ENCODE measurements at places on chromosomes 13 and 19.

- no peak for DNase-seq
These were observed 521 bp upstream of the SHISA2 start for GRCh38 chr13:26052337-26052736.

DNA sequence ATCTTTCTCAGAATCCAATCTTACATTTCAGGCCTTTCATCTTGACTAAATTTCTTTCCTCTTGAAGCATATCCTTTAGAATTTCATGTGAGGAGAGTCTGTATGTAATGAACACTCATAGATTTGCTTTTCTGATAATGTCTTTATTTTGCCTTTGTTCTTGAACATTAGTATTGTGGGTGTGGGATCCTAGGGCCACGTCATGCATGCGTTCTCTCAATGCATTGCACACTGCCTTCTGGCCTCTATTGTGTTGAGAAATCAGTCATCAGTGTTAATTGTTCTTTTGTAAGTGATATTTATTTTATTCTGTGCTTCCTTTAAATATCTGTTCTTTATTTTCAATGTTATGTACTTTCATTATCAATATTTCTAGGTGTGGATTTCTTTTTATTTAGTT, 364.9 kb downstream of the OXGR1 start:
- DNase-seq, result no peak

DNA sequence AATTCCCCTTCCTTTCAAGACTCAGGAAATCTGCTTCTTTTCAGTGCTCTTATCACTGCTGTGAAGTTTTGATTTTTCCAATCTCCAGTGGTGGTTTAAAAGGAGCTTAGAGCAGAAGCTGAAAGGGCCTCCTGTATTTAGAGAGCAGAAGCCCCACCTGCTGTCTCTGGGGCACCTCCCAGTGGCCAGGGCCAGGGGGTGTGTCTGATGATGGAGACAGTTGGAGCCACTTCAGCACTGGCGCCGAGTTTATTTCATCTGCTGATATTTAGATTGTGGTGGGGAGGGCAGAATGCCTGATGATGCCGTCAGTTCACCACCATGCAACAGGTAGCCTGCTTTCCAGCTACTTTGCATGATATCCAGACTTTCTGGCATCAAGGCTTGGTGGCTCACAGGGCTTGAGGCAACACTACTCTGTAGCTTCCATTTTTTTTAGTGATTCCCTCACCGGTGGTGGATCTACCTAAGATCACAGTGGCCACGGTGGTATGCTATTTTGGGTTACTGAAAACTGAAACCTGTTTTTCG, 371.9 kb downstream of the KCNRG start:
- no peak for DNase-seq

DNA sequence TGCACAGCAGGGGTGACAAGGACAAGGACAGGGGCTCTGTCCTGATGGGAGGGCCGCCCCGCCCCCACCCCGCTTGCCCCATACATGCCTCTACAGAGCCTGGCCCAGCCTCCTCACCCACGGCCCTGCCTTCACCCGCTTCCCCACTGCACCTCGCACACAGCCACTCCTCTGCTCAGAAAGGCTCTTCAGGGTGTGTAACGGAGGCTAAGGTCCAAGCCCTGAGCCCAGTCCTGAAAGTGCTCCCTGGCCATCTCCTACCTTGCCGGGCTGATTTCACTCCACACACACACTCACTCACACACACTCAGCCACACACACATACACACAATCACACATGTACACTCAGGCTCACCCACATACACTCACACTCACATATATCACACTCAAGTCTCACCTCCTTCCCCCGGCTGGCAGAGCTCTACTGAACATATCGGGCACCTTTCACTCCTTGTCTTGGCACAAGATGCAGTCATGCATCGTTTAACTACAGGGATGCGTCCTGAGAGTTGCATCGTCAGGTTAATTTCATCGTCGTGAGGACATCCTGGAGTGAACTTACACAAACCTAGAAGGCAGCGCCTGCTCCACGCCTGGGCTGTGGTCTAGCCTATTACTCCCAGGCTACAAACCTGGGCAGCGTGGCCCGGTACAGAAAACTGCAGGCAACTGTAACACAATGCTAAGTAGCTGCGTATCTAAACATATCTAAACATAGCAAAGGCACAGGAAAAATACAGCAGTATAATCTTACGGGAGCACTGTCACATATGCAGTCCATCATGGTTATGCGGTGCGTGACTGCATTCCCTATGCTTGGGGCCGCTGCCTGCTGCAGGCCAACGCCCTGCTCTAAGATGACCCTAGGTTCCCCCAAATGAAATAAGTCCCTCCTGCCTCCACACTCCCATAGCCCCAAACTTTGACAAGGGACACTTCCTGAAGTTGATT, 13.1 kb downstream of the EPS15L1 start:
- no peak for DNase-seq

DNA sequence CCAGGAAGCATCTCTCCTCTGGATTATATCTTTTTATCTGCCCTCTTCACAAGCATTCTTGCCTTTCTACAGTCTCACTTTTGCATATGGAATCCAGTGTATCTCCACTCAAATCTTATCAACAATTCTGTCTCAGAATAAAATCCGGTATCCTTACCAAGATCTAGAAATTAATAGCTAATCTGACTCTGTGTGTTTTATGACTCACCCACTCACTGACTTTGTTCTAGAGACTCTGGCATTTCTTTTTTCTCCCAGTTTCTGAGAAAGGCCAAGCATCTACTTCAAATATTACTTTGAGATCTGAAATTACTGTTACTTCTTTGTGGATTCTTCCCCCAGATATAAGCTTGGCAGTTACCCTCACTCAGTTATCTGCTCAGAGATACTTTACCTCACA, 913.5 kb upstream of the ATXN8OS start:
- no peak for DNase-seq

- DNase-seq, result no peak
These were observed 120.5 kb downstream of the DIAPH3 start for GRCh38 chr13:60043262-60043661.

DNA sequence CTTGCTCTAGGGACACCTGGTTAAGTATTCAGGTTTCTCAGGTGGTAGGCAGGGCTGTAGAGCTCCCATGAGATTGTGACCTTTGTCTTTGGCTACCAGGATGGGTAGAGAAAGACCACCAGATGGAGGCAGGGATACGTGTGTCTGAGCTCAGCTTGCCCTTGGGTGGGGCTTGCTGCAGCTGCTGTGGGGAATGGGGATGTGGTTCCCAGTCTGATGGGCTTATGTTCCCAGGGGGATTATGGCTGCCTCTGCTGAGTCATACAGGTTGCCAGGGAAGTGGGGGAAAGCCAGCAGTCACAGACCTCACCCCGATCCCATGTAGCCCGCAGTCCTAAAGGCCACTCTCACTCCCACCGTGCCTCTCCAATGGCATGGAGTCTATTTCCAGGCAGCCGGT, 659.9 kb upstream of the KLF12 start:
- no peak for DNase-seq

GRCh38 chr19:35223862-35224505, 4.6 kb downstream of the FAM187B start:
- no peak for DNase-seq

- DNase-seq, result peak; percentile 15
These were observed 14.5 kb downstream of the FFAR2 start for GRCh38 chr19:35462476-35462953.

DNA sequence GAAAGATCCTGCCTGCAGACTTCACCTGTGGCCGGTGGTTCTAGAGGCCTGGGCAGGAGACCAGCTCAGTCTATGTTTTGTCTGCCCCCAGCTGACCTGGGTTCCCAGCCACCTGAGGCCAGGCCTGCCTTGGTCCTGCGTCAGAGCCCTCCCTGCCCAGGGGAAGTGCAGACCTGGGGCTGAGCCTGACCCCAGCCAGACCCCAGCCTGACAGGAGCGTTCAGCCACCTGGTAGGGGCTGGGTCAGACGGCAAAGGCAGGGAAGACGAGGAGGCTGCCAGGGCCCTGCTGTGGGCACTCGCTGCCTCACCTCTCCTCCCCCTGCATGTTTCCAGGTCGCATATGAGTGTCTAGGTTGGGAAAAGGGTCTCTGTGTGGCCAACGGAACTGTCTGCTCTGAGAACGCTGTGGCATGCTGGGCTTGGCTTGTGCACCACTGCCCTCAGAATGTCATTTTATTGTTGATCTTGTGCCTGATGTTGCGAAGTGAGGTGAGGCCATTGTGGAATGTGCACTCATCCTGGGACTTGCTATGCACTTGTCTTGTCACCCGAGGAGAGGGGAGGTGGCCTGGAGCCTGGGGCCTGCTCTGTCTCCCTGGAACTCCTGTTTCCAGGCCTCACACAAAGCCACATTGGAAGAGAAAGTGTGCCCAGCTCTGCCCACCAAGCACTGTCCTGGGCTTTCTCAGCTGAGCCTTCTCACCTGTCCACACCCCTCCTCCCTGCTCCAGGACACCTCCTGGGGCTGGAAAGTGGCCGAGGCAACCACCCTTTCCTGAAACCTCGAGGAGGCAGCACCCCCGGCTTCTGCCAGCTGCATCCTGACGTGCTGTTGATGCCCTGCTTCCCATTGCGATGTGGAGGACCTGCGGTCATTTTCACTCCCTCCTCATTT, 15.2 kb upstream of the MCF2L start:
- DNase-seq, result no peak

DNA sequence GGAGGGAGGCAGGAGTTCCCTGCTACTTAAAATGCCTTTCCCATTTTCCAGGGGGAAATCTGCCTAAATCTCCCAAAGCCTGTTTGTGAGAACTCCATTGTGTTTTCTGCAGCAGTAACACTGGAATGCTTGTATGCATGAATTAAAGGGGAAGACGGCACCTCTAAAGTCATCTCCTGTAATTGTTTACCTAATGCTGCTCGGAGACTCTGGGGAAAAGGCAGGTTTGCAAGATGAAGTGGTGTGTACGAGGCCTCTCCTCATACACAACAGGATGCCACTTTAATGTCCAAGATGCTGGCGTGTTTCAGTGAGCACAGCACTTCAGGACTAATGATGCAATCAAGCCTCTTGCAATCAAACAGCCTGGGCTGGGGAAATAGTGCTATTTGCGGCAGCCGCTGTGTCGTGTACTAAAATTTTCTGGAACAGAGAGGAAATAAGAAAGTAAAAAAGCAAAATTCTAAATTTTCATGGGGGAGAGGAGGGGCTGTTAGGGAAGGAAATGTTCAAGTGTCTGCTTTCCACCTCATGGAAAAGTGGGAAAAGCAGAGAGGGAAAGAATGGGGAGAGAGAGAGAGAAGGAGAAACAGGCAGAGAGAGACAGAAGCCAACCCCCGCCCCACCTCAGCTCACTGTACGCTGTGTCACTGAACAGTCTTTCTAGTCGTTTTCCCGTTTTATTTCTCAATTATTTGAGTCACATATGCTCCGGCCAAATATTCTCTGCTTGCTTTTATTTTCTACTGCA, 32.9 kb downstream of the TSHZ3 start:
- no peak for DNase-seq

GRCh38 chr19:9673912-9674662, 813 bp downstream of the ZNF562 start:
- no peak for DNase-seq

GRCh38 chr19:11152318-11153062, 3.1 kb downstream of the SPC24 start:
- no peak for DNase-seq

GRCh38 chr13:34867590-34867989, 74.5 kb upstream of the NBEA start:
- DNase-seq, result no peak

DNA sequence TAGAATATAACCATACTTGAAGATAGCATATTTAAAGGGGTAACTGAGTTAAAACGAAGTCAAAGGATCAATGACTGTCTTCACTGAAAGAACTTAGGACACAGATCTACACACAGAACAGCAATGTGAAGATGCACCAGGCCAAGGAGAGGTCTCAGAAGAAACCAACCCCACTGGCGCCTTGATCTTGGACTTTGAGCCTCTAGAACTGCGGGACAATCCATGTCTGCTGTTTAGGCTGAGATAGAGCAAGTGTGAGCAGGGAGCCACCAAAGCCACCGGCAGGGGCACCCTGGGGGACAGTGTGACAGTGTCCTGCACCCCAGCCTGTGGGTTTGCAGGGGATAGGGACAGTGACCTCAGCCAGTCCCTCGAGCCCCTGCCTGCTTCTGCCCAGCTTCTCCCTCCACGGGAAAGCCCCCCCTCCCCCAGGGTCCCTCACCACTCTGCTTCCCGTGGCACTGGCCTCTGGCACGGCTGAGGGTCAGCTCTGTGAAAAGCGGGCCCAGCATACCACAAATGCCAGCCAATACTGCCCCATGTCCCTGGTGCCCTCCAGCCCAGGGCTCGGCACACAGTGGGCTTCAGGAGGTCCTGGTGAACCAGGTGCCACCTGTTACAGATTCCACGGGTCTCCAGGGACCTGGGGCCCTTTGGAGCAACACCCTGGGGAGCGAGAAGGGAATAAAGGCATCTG, 40.8 kb downstream of the KLF2 start:
- no peak for DNase-seq

DNA sequence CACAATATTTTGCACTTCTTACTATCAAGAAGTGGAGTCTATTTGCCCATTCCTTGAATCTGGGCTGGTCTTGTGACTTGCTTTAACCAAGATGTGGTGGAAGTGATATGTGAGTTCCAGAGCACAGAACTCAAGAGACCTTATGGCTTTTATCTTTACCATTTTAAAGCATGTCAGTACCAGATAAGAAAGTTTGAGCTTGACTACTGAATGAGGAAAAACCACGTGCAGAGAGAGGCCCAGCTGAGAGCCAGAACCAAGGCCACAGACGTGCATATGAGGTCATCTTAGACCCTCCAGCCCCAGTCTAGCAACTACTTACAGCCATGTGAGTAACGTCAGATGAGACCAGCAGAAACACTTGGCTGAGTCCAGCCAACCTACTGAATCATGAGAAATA, 6.3 kb upstream of the CDK8 start:
- no peak for DNase-seq

DNA sequence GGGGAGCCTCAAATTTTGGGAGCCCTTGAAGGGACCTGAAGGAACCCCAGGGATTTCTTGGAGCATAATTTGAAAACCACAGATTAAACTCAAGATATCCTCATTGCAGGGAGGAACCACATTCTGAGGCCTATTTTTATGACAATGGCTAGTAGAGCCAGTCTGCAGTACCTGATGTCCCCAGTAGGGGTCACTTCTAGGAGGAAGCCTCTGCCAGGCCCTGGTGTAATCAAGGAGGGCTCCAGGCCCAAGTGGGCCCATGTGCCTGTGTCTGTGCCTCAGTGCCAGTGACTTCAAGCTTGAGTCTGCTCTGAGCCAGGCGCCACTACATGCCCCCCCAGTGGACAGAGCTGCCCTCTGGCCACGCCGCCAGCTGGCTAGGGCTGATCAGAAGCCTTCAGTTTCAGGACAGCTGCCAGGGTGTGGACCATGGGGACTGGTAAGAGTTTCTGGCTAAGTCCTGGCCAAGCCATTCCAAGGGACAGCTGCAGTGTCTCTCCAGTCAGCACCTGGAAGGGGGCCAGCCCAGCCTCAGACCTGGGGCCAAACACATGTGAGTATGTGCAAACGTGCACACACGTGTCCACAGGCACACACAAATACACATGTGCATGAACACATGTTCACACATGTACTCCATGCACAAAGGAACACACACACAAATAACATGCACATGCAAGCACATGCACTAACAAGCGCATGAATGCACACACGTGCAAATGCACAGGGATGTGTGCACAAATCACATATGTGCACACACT, 20.5 kb upstream of the SLC7A10 start:
- DNase-seq, result no peak

GRCh38 chr13:34064456-34065205, 246.7 kb downstream of the RFC3 start:
- DNase-seq, result no peak
